ENCODE measurements at places on chromosomes 3 and 15.

- no peak for DNase-seq
- H3K4me1 ChIP-seq = no peaks in the 10 kb centered on the region
- H3K4me3 ChIP-seq = no peak overlapping the region
- no peak overlapping the region for H3K27ac ChIP-seq
- H3K36me3 ChIP-seq = peaks cover 4% of the 10 kb centered on the region
Measured at GRCh38 chr3:41575724-41576123, 376.4 kb downstream of the CTNNB1 start.

GRCh38 chr15:43107751-43108150 lies 1.9 kb upstream of the UBR1 start:
- no peak for DNase-seq
- H3K27me3 ChIP-seq = no peaks in the 10 kb centered on the region
- peaks cover 17% of the 10 kb centered on the region for H3K36me3 ChIP-seq
- no peak overlapping the region for H3K27ac ChIP-seq
- H3K4me1 ChIP-seq = peaks cover 22% of the 10 kb centered on the region
- no peak overlapping the region for H3K4me3 ChIP-seq

- H3K4me1 ChIP-seq = peaks cover 16% of the 10 kb centered on the region
- H3K27ac ChIP-seq = no peak overlapping the region
Measured at GRCh38 chr3:142595581-142595950, 627 bp upstream of the PLS1 start.

GRCh38 chr3:194423317-194423716 lies 24.3 kb upstream of the GP5 start:
- no peak overlapping the region for H3K4me3 ChIP-seq
- DNase-seq = no peak
- H3K27me3 ChIP-seq = no peaks in the 10 kb centered on the region
- H3K27ac ChIP-seq = no peak overlapping the region
- H3K36me3 ChIP-seq = peaks cover 17% of the 10 kb centered on the region

DNA sequence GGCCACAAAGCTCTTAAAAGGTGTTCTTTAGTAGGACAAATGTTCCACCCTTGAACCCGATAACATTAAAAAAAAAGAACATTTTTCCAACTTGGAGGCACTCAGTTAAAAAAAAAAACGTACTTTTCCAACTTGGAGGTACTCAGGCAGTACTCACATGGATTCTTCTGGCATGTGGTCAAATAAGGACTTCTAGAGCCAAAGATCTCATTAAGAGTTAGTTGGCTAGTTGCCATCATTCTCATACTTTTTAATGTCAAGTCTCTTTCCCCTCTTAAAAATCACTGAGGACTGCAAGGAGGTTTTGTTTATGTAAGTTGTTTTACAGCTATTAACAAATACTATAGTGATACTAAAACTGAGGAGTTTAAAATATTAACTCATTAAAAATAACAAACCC lies 101.0 kb downstream of the CADPS start:
- no peak for DNase-seq
- H3K36me3 ChIP-seq = no peaks in the 10 kb centered on the region
- no peaks in the 10 kb centered on the region for H3K27me3 ChIP-seq
- H3K4me1 ChIP-seq = no peaks in the 10 kb centered on the region
- H3K27ac ChIP-seq = no peak overlapping the region

GRCh38 chr3:126693921-126694320 lies 10.1 kb upstream of the CHCHD6 start:
- H3K4me1 ChIP-seq = no peaks in the 10 kb centered on the region
- peaks cover 52% of the 10 kb centered on the region for H3K27me3 ChIP-seq
- H3K4me3 ChIP-seq = no peak overlapping the region
- no peak for DNase-seq

DNA sequence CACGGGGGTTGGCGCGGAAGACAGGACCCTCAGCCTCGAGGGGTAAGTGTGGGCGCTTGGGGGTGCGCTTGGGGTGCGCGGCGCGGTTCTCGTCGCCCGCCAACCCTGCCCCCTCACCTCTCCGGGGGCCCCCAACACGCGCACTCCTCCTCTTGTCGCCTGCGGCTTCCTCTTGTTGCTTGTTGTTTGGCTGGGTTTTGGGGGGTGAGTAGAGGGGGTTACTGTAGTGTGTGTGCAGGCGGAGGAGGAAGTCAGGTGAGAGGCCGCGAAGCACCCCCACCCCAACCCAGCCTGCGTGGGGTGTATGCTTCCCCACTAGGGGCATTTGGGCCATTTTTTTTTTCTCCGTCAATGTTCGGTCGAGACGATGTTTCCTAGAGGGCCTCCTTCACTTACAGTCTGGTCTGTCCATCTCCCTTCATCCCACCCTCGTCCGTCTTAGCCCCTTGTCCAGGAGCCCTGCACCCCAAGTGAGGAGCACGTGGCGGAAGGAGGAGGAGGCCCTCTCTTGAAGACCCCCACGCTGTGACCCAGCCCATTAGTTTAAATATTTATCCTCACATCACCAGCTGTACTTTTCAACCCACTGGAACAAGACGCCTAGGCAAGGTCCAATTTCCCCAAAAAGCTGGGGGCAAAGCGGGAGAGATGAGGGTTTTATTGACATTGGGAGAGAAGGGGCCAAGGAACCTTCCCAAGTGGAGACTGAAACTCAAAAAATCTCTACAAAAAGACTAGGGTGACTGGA lies 20.4 kb upstream of the SATB1 start:
- H3K4me1 ChIP-seq = peaks cover 39% of the 10 kb centered on the region
- H3K36me3 ChIP-seq = peaks cover 50% of the 10 kb centered on the region
- no peaks in the 10 kb centered on the region for H3K27me3 ChIP-seq
- H3K4me3 ChIP-seq = peak overlapping the region; percentile 97
- peak; percentile 75 for DNase-seq
- H3K27ac ChIP-seq = peak overlapping the region; percentile 99

DNA sequence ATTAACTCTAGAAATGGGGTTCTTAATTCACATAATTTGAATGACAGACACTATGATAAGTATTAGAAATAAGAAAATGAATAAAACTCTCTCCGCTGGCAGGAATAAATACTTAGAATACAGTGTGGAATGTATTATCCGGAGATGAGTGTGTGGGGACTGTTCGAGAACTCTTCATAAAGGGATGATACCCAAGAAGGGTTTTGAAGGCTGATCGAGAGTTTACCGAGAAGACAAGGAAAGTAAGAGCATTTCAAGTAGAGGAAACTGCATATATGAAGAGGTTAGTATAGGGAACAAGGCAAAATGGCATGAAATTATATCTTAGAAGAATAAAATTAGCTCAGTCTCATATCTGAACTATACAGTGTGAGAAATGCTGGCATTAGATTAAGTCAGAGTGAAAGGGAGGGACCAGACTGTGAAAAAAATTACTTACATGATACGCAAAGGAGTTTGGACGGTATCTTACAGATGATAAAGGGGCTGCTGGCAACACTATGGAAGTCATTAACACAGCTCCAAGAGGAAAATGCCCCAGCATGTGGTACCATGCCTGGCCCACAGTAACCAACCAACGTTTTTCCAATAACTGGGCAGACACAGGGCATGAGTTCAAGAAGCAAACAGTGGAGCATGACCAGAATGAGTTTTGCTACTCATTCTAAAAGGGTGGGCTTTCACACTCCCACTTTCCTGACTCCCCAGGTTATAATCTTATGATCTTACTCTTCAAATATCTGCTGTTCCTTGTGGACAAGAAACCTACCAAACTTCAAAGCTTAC lies 6.5 kb downstream of the DCBLD2 start:
- H3K36me3 ChIP-seq = no peaks in the 10 kb centered on the region
- no peak overlapping the region for H3K27ac ChIP-seq
- H3K4me3 ChIP-seq = no peak overlapping the region
- H3K4me1 ChIP-seq = peaks cover 4% of the 10 kb centered on the region

DNA sequence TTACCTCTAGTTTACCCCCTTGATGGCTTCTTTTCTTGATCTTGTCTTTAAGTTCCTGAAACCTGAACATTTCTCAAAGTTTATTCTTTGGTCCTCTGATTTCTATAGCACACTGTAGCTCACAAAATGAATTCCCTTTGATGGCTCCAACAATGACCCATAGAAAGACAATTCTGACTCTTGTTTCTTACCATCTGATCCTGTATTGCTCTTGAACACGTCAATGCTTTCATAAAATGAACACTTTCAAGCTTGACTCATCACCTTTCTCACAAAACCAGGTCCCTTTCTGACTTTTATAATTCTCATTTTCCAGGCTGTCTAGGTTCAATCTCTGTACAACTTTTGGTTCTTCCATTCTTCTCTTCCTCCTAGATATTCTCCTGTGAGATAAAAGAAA lies 5.7 kb upstream of the GAP43 start:
- H3K4me3 ChIP-seq = no peak overlapping the region
- peaks cover 18% of the 10 kb centered on the region for H3K27me3 ChIP-seq
- no peaks in the 10 kb centered on the region for H3K36me3 ChIP-seq
- H3K27ac ChIP-seq = no peak overlapping the region
- H3K4me1 ChIP-seq = peaks cover 8% of the 10 kb centered on the region
- no peak for DNase-seq

- H3K4me1 ChIP-seq = no peaks in the 10 kb centered on the region
- no peak for DNase-seq
- H3K27ac ChIP-seq = no peak overlapping the region
- H3K4me3 ChIP-seq = no peak overlapping the region
- H3K27me3 ChIP-seq = no peaks in the 10 kb centered on the region
Measured at GRCh38 chr3:139457066-139457465, 19.2 kb downstream of the RBP2 start.

DNA sequence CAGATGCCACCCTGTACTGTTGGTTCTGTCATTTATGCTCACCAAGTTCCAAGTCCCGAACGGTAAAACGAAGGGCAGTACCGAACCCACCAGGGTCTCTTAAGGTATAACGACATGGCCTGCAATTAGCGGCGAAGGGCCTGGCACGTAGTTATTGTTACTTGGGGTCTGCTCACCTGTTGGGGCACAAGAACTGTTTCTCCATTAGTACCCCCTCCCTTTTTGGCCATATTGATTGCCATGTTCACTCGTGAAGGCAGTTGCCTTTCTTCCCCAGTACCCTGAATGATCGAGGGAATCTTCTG lies 435 bp downstream of the IL17RB start:
- no peak for DNase-seq
- H3K36me3 ChIP-seq = no peaks in the 10 kb centered on the region
- H3K4me1 ChIP-seq = no peaks in the 10 kb centered on the region
- peaks cover 58% of the 10 kb centered on the region for H3K27me3 ChIP-seq

DNA sequence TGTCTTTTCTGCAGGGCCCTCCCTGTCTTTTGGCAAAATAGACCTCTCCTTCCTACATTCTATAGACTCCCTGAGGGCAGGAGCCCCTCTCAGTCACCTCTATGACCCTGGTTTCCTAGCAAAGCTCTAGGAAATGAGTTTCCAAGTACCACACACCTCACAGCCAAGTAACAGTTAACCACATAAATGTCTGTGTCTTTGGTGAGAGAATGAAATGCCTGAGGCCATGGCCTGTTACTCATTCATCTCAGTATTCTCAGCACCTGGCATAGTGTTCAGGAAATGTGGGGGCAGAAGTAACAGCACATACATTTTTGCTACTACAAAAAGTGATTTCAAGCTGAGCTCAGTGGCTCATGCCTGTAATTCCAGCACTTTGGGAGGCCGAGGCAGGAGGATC lies 21.0 kb downstream of the RFT1 start:
- DNase-seq = peak; percentile 36
- H3K4me3 ChIP-seq = peak overlapping the region; percentile 27
- peak overlapping the region; percentile 90 for H3K27ac ChIP-seq
- peaks cover 35% of the 10 kb centered on the region for H3K36me3 ChIP-seq

- peak overlapping the region; percentile 59 for H3K27ac ChIP-seq
- peaks cover 83% of the 10 kb centered on the region for H3K36me3 ChIP-seq
- no peak for DNase-seq
- H3K4me3 ChIP-seq = no peak overlapping the region
- H3K27me3 ChIP-seq = no peaks in the 10 kb centered on the region
Measured at GRCh38 chr3:111662907-111663306, 67.8 kb upstream of the ZBED2 start.

- H3K27me3 ChIP-seq = no peaks in the 10 kb centered on the region
- peaks cover 7% of the 10 kb centered on the region for H3K36me3 ChIP-seq
- no peak overlapping the region for H3K27ac ChIP-seq
- H3K4me1 ChIP-seq = peaks cover 48% of the 10 kb centered on the region
Measured at GRCh38 chr3:115089481-115089880, 57.6 kb downstream of the ZBTB20 start.

DNA sequence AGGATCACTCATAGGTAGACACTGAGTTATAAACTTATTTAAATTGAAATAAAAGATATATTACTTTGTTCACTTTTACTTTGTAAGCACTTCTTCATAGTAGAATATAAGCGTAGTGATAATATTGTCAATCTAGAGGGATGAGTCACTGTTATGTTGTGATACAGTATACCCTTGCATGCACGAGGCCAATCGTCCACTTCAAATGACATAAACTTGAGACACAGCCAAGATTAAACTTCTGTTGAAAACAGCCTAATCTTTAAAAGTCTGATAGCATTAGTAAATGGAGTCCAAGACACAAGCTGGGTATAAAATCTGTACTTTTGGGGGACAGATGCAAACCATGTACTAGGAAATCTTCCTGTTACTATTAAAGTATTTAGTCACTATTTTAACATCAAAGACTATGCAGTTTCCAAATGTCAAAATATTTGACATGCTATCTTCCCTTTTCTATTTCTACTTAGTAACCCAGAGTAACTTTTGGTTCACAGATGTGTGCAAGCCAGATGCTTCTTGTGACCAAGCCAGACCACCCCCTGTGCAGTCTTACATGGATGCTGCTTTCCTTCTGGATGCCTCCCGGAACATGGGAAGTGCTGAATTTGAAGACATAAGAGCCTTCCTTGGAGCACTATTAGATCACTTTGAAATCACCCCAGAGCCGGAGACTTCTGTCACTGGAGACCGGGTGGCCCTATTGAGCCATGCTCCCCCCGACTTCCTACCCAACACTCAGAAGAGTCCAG lies 85.3 kb downstream of the PIK3R4 start:
- DNase-seq = no peak
- H3K4me3 ChIP-seq = no peak overlapping the region
- H3K27ac ChIP-seq = no peak overlapping the region
- H3K27me3 ChIP-seq = no peaks in the 10 kb centered on the region

- H3K27ac ChIP-seq = no peak overlapping the region
- no peak for DNase-seq
- no peak overlapping the region for H3K4me3 ChIP-seq
- no peaks in the 10 kb centered on the region for H3K36me3 ChIP-seq
- no peaks in the 10 kb centered on the region for H3K27me3 ChIP-seq
Measured at GRCh38 chr3:194497799-194498575, 11.2 kb upstream of the ATP13A3 start.

DNA sequence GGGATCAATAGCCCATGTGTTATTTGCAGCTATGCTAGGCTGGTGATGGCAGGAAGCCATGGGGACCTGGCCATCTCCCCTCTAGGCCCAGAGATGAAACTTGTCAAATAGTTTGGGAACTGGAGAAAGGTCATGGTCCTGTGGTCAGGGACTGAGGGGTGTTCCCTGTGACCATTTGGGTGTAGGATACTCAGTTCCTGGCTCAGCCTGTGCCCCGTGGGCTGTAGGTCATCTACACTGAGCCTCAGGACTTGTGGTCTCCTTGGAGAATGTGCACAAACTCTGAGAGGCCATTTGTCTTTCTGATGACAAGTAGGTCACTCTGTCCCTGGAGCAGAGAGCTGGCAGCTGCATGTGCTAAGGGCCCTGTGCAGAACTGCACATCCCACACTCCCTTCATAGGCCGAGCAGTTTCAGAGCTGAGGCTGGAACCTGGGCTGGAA lies 17.5 kb downstream of the GASK1A start:
- DNase-seq = no peak
- H3K4me3 ChIP-seq = no peak overlapping the region
- H3K4me1 ChIP-seq = no peaks in the 10 kb centered on the region
- H3K36me3 ChIP-seq = no peaks in the 10 kb centered on the region

Data from activated naive CD8-positive, alpha-beta T cell treated with anti-CD3 and anti-CD28 coated beads for 36 hours (primary cell).